Nucleus accumbens (tissue), 56 donors: ENCODE measurements at places on chromosomes 16 and 17.

GRCh38 chr17:40319651-40320540 lies 10.9 kb downstream of the RARA start:
- DNase-seq, result no peak

GRCh38 chr16:67663151-67663876 lies 2.6 kb downstream of the PARD6A start:
- no peak for DNase-seq

DNA sequence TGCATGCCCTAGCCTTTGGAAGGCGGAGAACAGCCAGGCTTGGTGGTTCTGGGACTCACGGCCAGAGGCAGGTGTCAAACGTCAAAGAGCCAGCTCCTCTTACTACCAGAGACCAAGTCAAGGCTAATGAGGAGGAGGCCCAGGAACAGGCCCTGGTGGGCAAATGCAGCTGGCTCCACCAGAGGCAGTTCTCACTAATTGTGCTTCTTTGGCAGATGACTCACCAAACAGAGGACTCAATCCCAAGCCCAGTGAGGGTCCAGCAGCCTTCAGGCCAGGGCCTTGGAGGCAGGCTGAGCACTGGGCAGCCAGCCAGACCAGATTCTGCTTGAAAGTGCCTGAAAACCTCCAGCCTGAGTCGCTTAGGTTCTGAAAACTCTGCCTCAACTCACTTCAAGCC lies 336.5 kb upstream of the CDH5 start:
- DNase-seq, result no peak

DNA sequence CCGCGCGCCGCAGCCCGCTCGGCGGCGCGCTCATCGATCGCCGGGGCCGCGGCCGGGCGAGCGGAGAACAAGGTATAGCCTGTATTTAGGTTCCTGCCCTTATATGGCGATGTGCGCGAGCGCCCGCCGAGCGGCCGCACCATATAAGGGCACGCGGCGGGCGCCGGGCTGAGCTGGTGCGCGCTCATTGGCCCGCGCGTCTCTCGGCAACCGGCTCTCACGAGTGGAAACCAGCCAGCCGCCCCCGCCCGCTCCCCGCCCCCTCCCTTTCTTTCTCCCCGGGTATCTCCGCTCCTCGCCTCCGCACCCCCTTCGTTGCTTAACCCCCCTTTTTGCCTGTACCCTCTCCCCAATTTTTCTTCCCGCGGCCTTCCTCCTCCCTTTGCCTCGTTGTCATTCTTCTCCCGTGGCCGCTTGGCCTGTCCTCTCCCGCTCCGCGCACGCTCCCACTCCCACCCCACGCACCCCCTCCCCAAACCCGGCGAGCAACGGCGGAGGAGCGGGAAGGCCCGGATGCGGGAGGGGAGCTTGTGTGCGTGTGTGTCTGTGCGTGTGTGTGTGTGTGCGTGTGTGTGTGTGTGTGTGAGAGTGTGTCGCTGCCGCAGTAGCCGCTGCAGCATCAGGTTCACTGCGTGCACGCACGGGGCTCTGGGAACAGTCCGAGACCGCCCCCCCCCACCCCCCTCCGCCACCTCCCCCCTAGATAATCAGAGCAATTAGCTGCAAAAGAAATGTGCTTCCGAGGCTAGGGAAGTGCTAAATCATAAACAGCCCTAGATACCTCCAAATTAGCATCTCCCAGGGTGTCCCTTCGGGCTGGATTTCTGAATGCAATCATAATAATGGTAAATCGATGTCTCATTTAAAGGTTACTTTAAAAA lies 13.5 kb upstream of the CBX8 start:
- no peak for DNase-seq

DNA sequence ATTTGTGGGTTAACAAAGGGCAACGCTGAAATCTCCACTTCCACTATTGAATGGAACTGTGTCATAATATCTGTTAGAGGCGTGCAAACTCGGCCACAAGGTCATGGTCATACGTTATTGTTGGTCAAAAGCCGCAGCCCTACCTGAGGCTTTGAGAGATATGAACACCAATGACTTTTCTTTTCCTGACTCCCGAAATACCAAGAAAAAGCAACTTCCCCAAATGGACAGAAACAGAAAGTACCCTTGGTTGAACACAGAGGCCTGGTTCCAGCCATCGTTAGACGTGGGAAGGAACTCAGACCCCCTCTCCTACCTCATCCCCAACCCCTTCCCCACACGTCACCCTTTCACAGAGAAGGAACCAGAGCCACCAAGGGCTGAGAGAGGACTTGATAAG lies 1.4 kb upstream of the PIK3R5 start:
- DNase-seq, result no peak

GRCh38 chr17:37737081-37737480 lies 7.8 kb downstream of the HNF1B start:
- no peak for DNase-seq

DNA sequence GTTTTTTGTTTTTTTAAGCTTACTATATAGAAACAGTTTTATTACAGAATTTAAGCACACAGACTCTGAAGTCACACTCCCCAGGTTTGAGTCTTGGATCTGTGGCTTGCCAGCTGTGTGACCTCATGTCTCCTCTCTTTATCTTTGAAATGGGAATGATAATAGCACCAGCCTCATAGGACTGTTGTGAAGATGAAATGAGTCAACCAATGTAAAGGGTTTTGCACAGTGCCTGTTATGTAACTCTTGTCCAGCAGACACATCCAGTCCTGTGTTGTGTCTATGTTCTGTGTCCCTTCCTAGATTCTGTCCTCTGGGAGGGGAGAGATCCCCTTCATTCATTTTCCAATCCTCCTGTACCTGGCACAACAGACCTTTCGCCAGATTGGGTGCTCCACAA lies 3.1 kb upstream of the CPD start:
- no peak for DNase-seq

DNA sequence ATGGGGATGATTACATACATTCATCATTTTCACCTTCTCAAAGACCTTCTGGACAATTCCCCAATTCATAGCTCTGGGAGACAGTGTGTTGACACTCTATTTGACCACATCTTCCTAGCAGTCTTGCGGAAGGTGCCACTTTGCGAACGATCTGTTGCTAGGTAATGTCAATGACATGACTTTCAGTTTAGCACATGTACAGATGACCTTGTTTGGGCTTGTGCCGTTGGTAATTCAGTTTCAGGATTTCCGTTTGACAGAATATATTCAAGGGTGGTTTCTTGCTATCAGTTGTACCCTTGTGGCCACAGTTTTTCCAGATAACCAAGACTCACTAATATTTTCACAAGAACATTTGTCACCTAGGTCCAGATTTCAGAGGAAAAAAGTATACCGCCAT lies 478.2 kb downstream of the WWOX start:
- DNase-seq, result no peak

DNA sequence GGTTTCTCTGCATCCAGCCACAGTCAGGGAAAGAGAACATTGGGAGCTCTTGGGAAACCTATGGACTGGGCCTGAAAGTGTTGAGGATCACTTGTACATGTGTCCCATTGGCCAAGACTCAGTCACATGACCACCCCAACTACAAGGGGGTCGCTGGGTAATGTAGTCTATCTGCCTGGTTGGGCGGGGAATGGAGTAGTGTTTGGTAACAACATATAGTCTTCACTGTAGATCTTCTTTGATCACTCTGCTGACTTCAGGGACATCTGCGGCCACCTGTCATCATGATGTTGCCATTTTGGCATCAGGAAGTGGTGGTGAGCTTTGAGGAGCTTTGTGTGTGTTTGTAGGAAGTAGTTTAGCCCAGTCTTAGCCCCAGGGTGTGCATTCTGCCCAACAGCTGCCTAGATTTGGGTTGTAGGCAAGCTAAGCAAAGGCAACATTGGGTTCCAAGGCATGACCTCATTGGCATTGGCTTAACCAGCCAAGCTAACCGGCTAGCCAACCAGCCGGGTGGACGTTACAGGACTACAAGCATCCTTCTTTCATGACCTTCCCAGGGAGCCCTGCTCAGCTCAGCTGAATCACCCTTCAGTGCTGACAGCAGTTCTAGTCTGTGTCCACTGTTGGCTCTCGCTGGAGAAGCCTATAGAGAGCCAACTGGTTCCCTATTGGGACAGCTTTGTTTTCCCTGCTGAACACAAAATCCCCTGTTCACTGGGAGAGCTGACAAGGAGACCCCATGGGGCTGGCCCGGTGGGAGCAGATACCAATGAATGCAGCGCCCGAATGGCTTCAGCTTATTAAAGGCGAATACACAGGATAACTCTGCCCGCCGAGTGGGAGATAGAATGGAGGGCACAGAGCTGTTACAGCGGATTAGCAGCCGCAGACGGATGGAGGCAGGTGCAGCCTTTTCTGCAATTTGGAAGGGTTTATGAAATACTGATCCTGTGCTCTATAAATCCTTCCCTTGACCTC lies 178.6 kb downstream of the NTN1 start:
- DNase-seq, result no peak

DNA sequence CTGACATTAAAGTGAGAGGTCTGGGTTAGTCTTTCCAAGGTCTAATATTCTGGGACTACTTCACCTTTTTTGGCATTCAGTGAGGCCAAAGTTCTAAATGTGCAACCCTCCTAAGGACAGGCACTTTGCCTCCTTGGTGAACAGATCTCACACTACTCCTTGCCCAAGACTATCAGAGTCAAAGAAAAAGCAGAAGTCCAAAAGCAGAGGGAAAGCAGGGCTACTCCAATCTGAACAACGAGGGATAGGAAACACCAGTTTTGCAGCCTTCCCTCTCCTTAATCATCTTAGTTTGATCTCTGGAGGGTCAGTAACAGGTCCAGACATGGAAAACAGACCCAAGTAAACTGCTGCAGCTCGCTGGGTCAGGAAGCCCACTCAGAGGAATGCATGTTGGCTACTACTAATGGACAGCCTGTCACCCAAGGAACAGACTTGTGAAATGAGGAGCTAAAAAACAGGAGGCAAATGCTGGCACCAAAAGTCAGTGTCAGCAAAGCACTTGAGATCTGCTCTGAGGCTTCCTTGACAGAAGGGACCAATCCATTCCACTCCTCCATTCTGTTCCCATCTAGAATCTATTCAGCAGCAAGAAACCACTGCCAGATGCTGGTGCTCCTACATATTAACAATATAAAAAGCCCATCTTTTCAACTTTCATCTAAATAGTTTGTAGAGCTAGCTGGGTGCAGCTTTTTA lies 29.9 kb downstream of the DCUN1D3 start:
- no peak for DNase-seq

GRCh38 chr16:59463776-59464175 lies 729.7 kb upstream of the GOT2 start:
- no peak for DNase-seq

DNA sequence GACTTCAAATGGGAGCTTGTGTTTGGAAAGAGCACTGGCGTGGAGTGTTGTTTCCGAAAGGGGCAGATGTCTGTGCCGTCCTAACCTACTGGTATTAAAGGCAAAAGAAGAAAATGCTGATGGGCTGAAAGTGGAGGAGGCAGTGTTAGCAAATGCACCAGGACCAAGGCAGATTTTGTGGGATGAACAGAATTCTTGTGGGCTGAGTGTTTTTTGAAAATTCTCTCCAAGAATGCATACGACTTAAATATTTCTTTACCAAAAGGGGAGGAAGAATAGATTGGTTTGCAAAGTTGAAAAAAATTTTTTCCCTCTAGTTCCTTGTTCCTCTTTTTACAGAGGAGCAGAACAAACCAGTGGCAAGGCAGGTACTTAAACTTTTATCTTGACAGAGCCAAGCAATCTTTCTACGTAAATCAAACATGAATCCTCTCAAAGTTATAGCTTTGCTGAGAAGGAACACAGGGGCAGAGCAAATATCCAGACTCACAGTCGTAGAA lies 16.8 kb downstream of the MARCHF10 start:
- no peak for DNase-seq

- no peak for DNase-seq
Measured at GRCh38 chr16:2244301-2244700, 7.1 kb downstream of the ECI1 start.

GRCh38 chr16:28072087-28072486 lies 8.6 kb upstream of the GSG1L start:
- no peak for DNase-seq

GRCh38 chr16:76676356-76676755 lies 399.2 kb downstream of the CNTNAP4 start:
- DNase-seq, result no peak

DNA sequence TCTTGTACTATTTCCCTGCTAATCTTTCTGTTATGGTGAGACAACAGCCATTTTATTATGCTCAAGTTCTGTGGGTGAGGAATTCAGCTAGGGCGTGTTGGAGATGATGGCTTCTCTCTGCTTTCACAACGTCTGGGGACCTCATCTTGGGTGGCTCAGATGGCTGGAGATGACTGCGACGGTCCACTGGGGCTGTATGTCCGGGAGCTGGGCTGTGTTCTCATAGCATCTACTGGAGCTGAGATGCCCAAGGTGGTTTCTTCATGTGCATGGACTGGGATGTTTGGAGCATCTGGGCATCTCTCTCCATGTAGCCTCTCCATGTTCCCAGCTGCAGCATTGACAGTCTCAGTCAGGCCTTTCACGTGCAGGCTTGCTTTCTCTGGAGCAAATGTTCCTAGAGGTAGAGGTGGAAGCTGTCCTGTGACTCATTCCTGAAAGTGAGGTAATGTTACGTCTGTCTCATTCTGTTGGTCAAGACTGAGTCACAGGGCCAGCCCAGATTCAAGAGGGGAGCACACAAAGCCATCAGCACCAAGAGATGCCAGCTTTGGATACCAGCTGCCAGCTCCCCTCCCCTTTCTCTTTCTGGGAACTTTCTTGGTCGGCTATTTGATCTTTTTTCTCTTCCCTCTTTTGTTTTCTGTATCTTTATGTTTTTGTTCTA lies 96.2 kb downstream of the RAP1GAP2 start:
- DNase-seq, result no peak

DNA sequence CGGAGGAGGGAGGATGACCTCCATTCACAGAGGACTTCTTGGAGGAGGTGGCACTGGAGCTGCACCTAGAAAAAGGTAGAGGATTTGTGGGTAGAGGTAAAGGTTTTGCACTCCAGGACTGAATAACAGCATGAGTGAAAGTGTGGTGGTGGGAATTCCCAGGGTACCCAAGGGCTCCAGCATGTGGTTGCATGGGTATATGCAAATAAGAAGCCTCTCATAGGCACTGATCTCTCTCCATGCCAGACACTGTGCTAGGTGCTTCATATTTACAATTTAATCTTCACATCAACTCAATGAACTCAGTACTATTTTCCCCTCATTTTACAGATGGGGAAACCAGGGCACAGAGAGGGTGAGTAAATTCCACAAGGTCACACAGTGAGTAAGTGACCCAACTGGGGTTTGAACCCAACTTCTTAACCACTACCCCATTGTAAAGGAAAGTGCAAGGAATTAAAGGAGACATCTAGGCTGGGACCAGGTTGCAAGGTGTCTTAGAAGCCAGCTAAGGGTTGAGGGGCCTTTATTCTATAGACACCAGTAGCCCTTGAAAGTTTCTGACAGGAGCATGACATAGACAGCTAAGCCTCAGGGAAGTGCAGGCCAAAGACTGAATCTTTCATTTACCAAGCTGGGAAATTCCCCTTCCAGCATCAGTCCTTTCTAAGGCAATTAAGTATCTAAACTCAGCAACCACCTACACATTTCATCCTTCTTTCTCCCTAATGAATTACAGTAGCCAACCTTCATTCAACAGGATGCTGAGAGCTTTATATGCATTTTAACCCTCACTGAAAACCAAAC lies 21.3 kb downstream of the SCNN1B start:
- DNase-seq, result no peak

- no peak for DNase-seq
Measured at GRCh38 chr16:13768471-13768870, 151.5 kb upstream of the ERCC4 start.

- DNase-seq, result no peak
Measured at GRCh38 chr17:57256708-57257112, 387 bp downstream of the MSI2 start.
